Skin of body (tissue), 3 donors: ENCODE measurements at places on chromosomes 6 and 20. TPM values are rescaled to one million over a fixed set of nuclear protein-coding genes. Genes with fewer than 3 reads are reported as not detected.

DNA sequence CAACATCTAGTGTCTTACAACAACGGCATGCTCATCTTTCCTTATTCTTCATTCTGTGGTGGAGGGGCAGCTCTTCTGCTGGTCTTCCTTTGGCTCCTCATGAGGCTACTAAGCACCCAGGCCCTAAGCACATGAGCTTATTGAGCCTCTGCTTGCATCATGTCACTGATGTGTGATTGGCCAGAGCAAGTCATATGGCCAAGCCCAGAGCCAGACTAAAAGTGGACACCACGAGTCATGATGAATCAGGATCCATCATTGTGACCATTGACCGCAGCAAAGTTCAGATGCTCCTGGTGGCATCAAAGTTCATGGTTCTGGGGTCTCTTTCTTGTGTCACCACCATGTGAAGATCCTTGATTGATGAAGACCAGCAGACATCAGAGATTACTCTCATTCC lies 192.0 kb upstream of the FOXA2 start:
- DNase-seq = no peak

DNA sequence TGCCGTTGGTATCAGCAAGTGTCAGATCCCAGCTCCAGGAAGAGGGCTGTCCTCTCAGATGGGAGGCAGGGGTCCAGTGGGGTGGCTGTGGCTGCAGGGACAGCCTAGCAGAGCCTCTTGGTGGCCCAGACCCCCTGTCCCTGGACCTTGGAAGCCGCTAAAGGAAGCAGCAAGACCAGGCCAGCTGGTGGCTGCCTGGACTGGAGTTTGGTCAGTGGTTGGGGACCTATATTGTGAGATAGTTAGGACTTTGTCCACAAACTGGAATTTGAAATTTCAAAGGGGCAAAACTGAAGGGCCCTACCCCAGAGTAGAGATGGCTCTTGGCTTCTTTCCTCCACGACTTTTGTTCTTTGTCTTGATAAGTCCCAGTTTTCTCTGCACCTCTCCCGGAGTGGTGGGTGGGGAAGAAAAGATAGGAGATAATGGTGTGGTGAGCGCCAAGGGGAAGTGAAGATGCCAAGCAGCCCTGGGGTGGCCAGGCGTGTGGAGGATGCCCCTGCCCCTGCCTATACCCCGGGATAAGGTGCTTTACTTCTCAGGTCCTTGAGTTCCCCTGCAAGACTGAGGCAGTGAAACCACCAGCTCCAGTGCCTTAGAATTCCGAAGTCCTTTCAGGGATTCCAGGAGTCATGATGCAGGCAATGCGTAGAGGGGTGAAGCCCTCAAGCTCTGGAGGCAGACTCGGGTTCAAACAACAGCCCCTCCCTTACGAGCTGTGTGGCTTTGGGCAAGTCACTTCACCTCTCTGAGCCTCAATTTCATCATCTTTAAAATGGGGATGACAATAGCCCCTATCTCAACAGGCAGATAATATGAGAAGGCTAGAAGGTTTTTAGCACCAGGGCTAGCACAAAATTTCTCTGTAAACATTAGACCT lies 40.2 kb downstream of the HNF4A start:
- DNase-seq = no peak

KCNG1 gene
- total RNA-seq = 1.7 TPM

- DNase-seq = no peak
Observed at GRCh38 chr6:154887051-154887450, 108.1 kb upstream of the TIAM2 start.

- peak; percentile 74 for DNase-seq
Observed at GRCh38 chr6:119799596-119800509, 450.3 kb upstream of the MAN1A1 start.

- DNase-seq = peak; percentile 43
Observed at GRCh38 chr6:33118525-33119123, 42.8 kb downstream of the HLA-DPB1 start.

DNA sequence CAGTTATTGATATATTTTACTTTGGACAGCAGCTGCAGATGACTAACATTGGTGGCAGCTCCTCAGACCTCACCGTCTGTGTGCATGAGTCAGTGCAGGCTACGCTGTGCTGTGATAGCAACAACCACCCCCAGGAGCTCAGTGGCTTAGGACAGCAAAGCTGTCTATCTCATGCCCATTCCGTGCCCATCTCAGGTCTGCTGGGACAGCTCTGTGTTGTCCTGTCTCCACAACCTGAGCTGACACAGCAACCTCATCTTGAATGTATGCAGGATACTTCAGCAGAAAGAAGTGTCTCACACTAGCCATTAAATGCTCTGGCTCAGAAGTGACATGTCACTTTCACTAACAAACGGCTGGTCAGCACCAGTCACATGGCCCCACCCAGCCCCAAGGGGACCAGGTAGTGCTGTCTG lies 47.7 kb downstream of the BANF2 start:
- no peak for DNase-seq

- DNase-seq = no peak
Observed at GRCh38 chr20:24157213-24157612, 168.6 kb upstream of the GGTLC1 start.

DNA sequence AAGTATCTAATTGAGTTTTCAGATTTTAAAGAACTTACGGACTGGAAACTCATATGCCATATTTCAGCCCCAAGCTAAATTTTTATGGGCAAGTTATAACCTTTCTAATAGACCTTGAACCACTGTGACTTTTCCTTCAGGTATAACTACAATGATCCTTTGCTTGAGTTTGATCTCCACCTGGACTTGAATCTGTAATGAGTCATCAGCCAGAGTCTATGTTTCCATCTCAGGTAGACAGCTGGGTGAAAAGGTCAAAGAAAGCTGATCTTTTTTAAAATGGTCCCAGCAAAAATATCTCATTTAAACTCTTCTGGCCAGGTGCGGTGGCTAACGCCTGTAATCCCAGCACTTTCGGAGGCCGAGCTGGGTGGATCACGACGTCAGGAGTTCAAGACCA lies 88.4 kb upstream of the SGK1 start:
- no peak for DNase-seq

GRCh38 chr6:32943864-32944649 lies 3.2 kb upstream of the HLA-DMB start:
- DNase-seq = peak; percentile 10

GRCh38 chr6:136213853-136214252 lies 36.3 kb downstream of the MTFR2 start:
- DNase-seq = no peak

- DNase-seq = no peak
Observed at GRCh38 chr20:62822788-62823651, 6.2 kb downstream of the COL9A3 start.

TMEM30A gene
- 83.7 TPM for total RNA-seq

DNA sequence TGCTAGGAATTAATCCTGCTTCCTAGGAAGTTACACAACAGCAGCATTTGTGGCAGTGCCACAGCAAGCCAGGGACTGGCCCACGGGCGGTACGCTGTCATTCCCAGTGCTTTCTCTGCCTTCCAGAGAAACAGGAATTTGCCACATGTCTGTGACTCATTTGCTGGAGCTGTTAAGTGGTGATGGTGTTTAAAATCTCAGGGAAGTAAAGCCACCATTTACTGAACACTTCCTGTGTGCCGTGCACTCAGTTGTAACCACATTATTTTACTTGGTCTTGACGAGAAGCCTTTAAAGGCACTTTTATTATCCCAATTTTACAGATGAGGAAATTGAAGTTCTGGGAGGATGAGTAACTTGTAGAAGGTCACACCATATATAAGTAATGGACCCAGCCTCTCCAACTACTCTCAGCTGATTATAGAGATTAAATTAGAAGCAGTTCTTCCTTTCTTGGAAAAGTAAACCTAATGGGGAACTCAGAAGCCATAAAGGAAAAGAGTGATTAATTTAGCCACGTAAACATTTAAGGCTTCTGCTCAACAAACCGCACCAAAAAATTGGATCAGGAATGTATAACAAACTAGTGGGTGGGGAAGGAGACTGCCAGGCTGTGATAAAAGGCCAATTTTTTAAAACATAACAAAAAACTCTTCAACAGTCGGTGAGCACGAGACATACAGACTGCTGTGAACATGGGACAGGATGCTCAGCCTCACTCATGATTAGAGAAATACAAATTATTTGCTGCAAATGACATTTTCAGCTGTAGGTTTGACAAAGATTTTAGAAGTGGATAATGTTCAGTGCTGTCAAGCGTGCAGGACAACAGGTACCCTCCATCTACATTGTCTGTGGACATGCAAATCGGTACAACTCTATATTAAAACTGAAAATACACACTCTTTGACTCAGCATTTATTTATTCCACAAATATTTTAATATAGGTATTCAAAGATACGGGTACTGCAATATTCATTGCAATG lies 311.2 kb downstream of the NRN1 start:
- DNase-seq = peak; percentile 44
